Stimulated activated CD8-positive, alpha-beta memory T cell treated with anti-CD3 and anti-CD28 coated beads, Interleukin-15, amount 100 ng/mL, for 4 hours (primary cell): ENCODE measurements at places on chromosomes 4 and X.

DNA sequence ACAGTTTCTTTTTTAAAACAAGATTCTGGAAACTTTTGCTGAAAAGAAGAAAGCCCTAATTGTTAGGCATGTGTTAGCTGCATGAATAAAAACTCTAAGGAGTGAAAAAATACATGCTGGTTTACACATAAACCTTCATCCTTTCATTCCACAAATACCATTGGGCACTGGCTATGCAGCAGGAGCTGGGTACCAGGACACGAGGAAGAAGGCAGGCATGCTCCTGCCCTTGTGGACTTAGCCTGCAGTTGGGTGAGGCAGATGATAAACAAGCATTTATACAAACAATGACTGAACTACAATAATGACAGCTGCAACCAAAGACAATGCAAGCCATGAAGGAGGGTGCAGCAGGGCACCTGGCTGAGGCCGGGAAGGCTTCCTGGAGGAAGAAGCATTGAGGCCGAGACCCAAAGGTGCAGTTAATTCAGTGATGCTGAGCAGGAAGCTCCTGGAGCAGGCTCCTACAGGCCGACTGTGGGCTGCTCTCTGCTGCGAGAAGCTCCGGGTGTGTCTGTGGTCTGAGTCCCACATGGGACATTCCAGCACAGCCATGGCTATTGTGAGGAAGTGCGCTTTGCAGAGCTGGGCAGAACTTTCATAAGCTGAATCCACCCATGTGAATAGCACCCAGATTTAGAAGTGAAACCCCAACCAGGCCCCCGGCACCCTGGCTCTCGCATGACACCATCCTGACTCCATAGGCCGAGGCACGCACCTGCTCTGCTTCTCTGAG, 44.0 kb upstream of the MXD4 start:
- DNase-seq, result no peak

GRCh38 chr4:111404673-111405072, 740.6 kb upstream of the FAM241A start:
- no peak for DNase-seq

DNA sequence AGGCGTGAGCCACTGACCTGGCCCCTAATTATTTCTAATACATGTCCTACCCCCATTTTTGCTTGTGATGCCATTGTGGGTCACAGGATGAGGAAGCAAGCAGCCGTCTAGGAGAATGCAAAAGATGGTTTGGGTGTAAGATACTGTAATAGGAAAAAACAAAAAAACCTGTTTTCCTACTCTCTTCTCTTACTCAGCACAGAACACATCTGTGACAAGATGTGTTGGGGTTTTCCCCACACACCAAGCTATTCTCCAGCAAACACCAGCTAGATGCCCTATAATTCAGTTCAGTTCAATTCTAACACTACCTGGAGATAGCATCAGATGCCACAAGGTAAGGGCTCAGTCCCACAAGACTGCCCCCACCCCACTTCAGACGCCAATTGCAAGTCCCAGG, 15.3 kb upstream of the HPRT1 start:
- no peak for DNase-seq

DNA sequence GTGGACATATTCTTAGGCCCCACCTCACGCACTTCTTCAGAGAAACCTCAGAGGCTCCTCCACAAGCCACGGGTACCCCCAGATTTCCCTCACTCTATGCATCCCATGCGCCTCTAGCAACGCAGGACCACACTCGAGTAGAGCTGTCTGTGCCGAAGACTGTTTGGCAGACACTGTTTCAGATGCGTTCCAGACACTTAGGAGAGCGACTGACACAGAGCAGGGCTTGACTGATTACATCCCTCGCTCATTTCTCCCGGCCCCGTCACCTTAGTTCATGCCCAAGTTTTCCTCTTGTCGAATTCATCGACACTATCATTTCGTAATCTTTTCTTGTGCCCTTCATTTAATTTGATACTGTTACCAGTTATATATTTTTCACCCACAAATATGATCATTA, 15.0 kb downstream of the SORBS2 start:
- DNase-seq, result no peak

- DNase-seq, result no peak
Measured at GRCh38 chr4:163493643-163494359, 689 bp upstream of the TMA16 start.

- no peak for DNase-seq
Measured at GRCh38 chrX:4909348-4909747, 1195.9 kb upstream of the PRKX start.

- no peak for DNase-seq
Measured at GRCh38 chr4:108227923-108228322, 59.2 kb upstream of the LEF1 start.

- no peak for DNase-seq
Measured at GRCh38 chr4:15149839-15150592, 147.7 kb downstream of the CPEB2 start.

- no peak for DNase-seq
Measured at GRCh38 chr4:85707611-85708010, 232.7 kb downstream of the ARHGAP24 start.
